ENCODE measurements at places on chromosomes 3 and 15. TPM values are rescaled to one million over a fixed set of nuclear protein-coding genes. Genes with fewer than 3 reads are reported as not detected.

The MRAS gene
- not detected for total RNA-seq

The FAM240A gene
- total RNA-seq = not detected

The GOLGA8O gene
- 1.7 TPM for total RNA-seq

DNA sequence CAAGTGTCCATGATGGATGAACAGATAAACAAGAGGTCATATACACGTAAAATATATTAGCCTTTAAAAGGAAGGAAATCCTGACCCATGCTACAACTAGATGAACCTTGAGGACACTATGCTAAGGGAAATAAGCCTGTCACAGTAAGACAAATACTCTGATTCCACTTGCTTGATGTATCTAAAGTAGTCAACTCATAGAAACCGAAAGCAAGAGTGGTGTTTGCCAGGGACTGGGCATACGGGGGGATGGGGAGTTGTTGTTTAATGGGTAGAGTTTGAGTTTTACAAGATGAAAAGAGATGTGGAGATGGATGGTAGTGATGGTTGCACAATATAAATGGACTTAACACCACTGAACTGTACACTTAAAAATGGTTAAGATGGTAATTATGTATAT lies 65.4 kb downstream of the C3orf70 start:
- DNase-seq = no peak
